ENCODE measurements at places on chromosomes 2 and 18.
A peak's percentile ranks its signal among the peaks of the same experiment; 100 is the strongest.

DNA sequence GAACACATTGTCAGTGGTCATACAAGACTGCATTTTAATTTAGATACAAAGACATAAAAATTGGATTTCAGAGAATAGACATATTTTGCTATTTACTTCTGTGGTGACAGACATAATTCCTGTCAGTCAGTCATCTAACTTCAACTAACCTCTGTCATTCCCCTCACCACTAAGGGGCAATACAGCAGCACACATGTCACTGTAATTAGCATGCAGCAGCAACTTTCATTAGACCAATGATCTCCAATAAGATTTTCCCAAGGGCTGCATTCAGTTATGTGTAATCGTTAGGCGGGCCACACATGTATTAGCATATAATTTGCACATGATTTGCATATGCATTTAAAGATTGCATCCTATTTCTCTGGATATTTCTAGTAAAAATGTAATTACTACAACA, 624.5 kb downstream of the NR4A2 start:
- no peak for DNase-seq

GRCh38 chr18:7004009-7004408, 113.6 kb downstream of the LAMA1 start:
- DNase-seq, result no peak

DNA sequence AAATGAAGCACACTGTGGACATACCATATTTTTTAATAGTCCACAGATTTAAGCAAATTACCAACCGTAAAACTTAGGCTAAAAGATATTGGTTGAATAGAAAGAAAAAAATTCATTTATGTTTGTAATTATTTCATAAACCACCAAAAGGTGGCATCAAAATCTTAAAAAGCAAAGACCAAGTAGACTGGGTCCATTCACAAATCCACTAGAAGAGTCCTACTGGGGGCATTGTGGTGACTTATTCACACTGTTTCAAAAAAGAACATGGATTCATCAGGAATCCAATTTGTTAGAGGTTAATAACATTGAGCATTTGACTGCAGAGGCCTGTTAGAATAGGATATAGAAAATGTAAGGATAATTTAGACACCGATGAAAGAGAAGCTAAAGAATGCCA, 194.9 kb upstream of the KYNU start:
- no peak for DNase-seq

DNA sequence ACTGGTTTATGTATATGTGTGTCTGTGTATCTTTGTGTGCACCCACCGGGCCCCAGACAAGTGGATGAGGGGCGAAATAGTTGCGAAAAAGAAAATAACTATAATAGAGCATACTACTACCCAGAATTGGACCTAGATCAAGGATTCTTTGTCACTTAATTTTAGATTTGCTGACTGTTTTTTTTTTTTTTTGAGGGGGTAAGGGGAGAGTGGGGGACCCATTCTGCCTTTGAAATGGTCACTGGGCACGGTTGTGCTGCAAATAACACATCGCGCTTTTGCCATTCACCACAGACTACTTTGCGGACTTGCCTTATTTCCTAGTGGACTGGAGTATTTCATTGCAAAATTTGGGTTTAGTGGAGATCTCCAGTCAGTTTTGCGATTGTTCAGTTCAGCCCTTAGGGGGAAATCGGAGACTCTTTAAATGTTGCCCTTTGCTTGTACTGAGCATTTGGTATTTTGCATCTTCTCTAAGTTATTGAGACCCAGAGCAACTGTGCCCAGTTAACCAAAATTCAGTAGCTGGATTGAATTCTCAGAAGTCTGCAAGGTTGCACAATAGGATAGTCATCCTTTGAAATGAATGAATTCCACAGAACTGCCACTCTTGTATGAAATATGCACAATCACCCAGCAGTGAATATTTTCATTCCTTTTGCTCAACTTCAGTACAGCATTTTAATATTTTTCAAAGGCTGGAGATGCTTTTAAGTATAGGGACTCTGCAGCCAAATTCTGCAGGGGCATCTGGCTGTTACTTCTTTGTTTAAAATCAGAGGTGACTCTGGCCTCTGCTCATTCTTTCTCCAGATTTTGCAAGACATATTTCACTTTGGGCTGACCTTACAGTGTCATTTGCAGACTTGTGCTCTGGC, 2.9 kb downstream of the TRIB2 start:
- DNase-seq, result no peak

DNA sequence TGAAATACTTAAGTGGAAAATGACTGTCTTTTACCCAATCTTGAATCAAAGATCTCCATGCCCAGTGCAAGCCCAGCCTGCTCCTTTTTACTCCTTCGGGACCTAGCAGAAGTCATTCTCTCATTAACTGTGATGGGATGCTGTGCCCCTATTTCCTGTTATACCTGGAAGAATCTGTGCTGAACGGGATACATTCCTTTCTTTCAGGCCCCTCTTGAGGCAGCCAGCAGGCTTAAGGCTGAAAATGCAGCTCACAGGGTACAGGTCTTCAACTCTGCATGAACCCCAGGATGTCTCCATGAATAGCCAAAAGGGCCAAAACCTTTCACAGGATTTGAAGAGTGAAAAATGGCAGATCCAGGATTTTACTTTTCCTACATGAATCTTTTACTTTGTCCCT, 784.8 kb upstream of the KLHL29 start:
- DNase-seq, result no peak

DNA sequence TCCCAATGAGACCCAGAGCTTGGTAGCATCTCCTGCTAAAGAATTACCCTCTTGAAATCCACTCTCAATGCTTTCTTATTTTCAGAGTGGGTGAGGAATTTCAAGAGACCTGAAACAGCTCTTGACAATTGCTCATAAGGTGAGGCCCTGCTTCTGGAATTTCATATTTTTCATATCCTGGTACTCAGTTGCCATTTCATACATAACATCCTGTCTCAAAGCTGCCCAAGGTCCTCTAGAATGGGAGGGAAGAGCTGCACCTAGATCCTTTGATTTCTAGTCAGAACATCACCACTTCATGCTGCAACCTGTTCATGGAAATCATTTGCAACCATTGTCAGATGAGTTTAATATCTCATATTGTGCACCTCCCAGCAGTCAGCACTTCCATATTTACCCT, 404.8 kb upstream of the GALNT5 start:
- DNase-seq, result no peak

GRCh38 chr2:202378001-202378400, 1.9 kb downstream of the BMPR2 start:
- DNase-seq, result no peak

DNA sequence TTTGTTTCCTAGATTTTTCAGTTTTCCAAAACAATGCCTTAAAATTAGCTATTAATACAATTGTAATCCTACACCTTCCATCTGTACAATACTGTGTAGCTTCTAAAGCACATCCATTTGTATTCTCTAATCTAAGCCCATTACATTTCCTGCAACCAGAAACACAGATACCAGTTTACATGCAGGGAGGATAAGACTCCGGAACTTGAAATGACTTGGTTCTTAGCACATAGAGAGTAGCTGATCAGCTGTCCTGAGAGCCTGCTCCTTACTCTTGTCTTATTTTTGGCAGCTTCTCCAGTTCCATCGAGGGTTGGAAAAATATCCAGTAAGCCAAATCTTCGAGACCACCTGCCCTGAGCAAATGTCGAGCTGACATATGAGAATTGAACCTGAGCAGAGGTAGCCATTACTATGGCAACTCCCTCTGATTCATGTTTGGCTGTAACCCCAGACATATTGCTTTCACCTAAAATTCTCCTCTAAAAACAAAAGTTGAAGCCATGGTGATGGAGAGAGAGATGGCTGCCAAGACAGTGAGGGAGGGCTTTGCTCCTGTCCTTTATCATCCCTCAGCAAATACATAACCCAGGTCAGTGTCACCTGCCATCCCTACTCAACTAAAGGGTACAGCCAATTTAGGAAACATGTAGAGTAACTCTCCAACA, 542.8 kb downstream of the IRS1 start:
- no peak for DNase-seq

- no peak for DNase-seq
These were observed 138.9 kb upstream of the IL1R2 start for GRCh38 chr2:101852824-101853223.

- no peak for DNase-seq
These were observed 49.8 kb upstream of the PLA2R1 start for GRCh38 chr2:160111951-160112798.

DNA sequence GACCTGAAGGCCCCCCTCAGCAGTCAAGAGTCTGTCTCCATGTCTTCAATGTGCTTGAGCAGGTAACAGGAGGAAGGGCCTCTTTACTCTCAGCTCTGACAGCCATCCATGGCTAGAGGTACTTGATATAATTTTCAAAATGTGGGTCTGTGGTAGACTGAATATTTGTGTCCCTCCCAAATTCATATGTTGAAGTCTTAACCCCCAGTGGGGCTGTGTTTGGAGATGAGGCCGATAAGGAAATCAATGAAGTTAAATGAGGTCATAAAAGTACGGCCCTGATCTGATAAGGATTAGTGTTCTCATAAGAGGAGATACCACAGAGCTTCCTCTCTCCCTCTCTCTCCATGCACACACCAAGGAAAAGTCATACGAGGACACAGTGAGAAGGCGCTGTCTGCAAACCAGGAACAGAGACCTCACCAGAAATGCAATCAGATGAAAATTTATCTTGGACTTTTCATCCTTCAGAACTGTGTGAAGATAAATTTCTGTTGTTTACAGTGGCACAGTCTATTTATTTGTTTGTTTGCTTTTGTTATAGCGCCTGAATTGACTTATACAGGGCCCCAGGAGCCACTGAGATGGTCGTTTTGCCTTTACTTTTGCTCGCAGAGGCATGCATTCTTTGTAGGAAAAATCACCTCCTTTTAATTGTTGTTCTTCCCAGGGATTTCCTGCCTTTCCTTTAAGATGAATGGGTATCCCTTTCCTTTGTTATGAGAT, 274.8 kb upstream of the TRIB2 start:
- no peak for DNase-seq

- no peak for DNase-seq
These were observed 397.6 kb upstream of the LRATD1 start for GRCh38 chr2:14234911-14235310.

GRCh38 chr18:43079422-43079821, 36.1 kb downstream of the RIT2 start:
- no peak for DNase-seq

GRCh38 chr2:55999231-55999630, 75.6 kb upstream of the EFEMP1 start:
- DNase-seq, result no peak

DNA sequence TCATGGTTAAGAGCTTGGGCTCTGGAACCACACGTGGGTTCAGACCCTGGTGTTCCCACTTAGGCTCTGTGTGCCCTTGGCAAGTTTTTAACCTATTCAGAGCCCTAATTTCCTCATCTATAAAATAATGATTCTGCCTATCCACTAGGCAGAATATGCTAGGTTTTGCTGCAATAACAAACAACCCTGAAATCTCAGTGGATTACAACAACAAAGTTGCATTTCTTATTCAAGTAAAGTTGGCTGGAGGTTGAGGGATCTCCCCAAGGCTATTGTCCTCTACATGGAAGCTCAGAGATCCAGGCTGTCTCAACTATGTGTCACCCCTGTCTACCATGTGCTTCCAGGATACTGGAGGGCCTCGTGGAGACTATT, 275.4 kb upstream of the SIX2 start:
- DNase-seq, result no peak

- DNase-seq, result no peak
These were observed 97.7 kb upstream of the CTDP1 start for GRCh38 chr18:79581911-79582310.

DNA sequence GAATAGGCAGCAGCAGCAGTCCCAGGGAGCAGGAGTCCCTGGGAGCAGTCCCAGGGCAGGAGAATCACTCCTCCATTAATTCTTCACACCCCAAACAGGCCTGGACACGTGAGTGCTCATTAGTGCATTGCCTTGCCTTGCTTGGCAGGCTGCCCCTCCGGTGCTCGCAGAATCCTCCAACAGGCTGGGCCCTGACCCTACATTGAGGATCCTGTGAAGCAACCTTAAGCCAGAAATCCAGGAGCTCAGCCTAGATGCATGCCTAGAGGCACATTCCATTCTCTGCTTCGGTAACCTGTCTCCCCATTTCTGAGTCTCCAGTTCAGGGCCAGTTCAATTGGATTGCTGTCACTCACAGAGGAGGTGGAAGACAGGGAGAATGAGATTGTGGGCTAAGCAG, 97.4 kb upstream of the LRATD1 start:
- no peak for DNase-seq

- DNase-seq, result no peak
These were observed 161.8 kb downstream of the CELF4 start for GRCh38 chr18:37403788-37404187.

GRCh38 chr2:143697744-143698143, 568.5 kb downstream of the ARHGAP15 start:
- no peak for DNase-seq

GRCh38 chr18:49030692-49031443, 80.1 kb upstream of the SMAD7 start:
- DNase-seq, result no peak

DNA sequence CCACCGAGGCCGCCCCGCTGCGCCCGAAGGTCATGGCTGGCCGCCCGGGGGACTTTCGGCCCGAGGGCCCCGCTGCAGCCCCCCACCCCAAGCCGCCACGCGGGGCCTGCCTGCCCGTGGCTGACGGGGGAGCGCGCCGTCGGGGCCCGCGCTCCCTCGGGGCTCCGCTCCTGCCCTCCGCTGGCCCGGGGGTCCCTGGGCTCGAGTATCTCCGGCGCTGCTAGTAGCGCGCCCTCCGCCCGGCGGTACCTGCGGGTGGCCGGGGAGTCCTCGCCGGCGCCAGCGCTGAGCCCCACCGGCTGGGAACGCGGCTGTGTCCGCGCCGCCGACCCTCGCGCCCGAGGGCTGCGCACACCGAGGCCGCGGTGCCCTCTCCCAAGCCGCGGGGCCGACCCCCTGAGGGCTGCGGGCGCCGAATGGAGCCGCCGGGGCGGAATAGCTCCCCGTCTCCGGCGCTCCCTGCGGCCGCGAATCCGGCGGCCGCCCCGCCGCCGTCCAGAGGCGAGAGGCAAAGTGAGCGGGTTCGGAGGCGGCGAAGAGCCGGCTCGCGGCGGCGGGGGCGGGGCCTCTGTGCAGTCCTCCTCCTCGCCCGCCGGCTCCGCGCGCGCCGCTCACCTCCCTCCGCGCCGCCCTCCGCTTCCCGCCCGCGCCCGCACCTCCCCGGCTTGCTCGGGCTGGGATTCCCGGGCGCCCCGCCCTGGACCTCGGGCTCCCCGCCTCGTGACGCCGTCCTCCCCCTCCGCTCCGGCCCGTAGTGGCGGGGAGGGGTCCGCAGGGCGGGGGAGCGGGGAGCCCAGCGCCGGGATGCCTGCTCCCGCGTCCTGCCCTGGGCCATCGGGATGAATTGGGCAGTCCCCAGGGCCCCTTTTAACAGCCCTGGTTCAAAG, at the start of gene KCNG3:
KCNG3 (minus strand) TSS at position 515 of the 887 bp plus-strand sequence; CDS start at position 34, 481 bp downstream.
- DNase-seq, result peak; percentile 61

DNA sequence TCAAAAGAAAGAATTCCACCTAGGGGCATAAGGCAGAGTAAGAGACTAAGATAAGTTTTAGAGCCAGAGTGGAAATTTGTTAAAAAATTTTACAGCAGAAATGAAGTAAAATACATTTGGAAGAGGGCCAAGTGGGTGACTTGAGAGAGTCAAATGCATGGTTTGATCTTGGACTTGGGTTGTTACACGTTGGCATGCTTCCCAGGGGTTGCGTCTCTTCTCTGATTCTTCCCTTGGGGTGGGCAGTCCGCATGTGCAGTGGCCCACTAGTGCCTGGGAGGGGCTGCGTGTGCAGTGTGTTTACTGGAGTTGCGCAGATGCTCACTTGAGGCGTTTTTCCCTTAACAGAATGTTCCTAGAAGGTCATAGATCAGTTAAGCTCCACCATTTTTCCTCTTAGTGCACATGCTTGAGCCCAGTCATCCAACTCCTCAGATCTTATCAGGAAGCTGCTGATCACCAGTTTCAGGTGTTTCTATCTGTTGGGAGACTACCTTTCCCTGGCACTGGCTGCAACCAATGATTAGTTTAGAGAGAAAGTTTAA, 13.1 kb downstream of the SEH1L start:
- no peak for DNase-seq
